ENCODE measurements at places on chromosomes 12 and 14. TPM values are rescaled to one million over a fixed set of nuclear protein-coding genes. Genes with fewer than 3 reads are reported as not detected.

DNA sequence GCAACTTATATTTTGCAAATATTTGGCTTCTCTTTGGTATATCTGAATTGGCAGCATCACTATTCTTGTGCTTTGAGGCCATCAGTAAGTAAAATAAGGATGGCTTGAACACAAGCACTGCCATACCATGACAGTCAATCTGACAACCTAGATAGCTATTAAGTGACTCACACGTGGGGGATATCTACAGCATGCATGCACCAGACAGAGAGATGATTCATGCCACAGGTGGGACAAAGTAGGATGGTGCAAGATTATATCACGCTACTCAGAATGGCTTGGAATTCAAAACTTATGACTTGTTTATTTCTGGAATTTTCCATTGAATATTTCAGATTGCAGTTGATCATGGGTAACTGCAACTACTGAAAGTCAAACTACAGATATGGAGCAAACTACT, 675.6 kb upstream of the MDGA2 start:
- DNase-seq: no peak
- no peaks in the 10 kb centered on the region for H3K4me1 ChIP-seq
- H3K27ac ChIP-seq: no peak overlapping the region
- no peak overlapping the region for H3K4me3 ChIP-seq
- H3K36me3 ChIP-seq: no peaks in the 10 kb centered on the region

DNA sequence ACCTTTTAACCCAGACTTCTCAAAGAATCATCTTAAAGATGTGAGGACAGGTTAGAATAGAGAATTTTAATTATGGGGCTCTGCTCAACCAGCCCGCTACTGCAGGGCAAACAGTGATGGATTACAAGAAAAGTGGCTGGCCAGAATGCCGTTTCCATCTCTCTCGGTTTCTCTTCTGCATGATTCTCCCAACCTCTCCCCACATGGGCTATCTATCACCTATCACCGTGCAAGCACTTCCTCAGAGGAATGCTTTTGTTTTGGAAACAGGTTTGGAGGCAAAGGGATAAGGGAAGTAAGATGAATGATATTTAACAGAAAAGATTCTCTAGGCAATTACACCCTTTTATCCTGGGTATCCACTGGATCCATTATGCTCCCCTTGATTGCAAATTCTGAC, 37.4 kb upstream of the PHC1 start:
- no peaks in the 10 kb centered on the region for H3K36me3 ChIP-seq
- no peak overlapping the region for H3K27ac ChIP-seq
- H3K27me3 ChIP-seq: no peaks in the 10 kb centered on the region
- DNase-seq: no peak
- H3K4me3 ChIP-seq: no peak overlapping the region
- no peaks in the 10 kb centered on the region for H3K4me1 ChIP-seq

- DNase-seq: no peak
- H3K27me3 ChIP-seq: no peaks in the 10 kb centered on the region
- no peak overlapping the region for H3K27ac ChIP-seq
These were observed 9.0 kb downstream of the RCOR1 start for GRCh38 chr14:102601378-102601925.

GUCY2C gene
- not detected for total RNA-seq

CLEC4E gene
- 30.8 TPM for total RNA-seq

SLC6A12 gene
- 2.4 TPM for total RNA-seq

All from upper lobe of left lung (tissue), 6 donors.